ENCODE measurements at places on chromosomes 4 and X. TPM values are rescaled to one million over a fixed set of nuclear protein-coding genes. Genes with fewer than 3 reads are reported as not detected.

Gene TRIM2
- total RNA-seq, result 0.54 TPM

Gene VEGFC
- total RNA-seq, result 9.2 TPM

Gene ARL13A
- total RNA-seq, result 0.30 TPM

Gene SPIN2B
- 9.5 TPM for total RNA-seq

Gene GLOD5
- total RNA-seq, result not detected

Gene TCEAL1
- total RNA-seq, result 34.2 TPM

Gene LRRC66
- total RNA-seq, result 0.09 TPM

Gene CLDN22
- not detected for total RNA-seq

Gene RNF212
- total RNA-seq, result 0.81 TPM

Gene GAGE13
- not detected for total RNA-seq

Gene NEXMIF
- 0.01 TPM for total RNA-seq

Gene KIT
- 0.02 TPM for total RNA-seq

Gene DGKK
- not detected for total RNA-seq

Gene TGIF2LX
- not detected for total RNA-seq

Gene MAML3
- total RNA-seq, result 17.6 TPM

Gene XK
- total RNA-seq, result 0.43 TPM

Gene SRPX
- 8.8 TPM for total RNA-seq

Measured in A549 treated with dexamethasone at 1 μM for 4 hours (cell line).